NCI-H1417 treated with DMSO at 0.1 percent for 48 hours (cell line): ENCODE measurements at places on chromosomes 6 and 20.

GRCh38 chr6:52653151-52653550 lies 17.8 kb upstream of the TMEM14A start:
- no peak for DNase-seq

GRCh38 chr6:167211881-167212712 lies 54.3 kb upstream of the GPR31 start:
- DNase-seq, result no peak

- no peak for DNase-seq
These were observed 341.4 kb upstream of the IRAK1BP1 start for GRCh38 chr6:78525976-78526375.

GRCh38 chr20:60211618-60212463 lies 253.6 kb downstream of the CDH26 start:
- DNase-seq, result no peak

DNA sequence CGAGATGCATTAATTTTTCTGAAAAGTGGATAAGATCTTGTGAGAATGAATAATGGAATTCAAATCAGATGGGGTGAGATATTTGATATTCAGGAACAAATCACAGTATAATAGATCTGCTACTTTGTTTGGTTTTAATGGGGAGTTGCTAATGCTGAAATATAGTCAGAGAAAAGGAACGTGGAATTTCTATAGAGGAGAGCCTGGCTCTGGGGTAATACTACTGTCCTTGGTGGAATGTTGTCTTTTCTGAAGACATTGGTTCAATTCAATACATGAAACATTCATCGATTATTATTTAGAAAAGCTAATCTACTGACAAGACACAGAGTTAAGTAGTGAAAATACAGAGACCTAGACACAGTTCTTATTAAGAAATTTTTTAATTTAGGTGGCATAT lies 108.6 kb downstream of the ESR1 start:
- DNase-seq, result no peak

GRCh38 chr6:35190306-35190705 lies 23.4 kb upstream of the SCUBE3 start:
- DNase-seq, result no peak

- DNase-seq, result no peak
These were observed at the start of gene FGD2 for GRCh38 chr6:37005061-37005810. TSS of gene FGD2 (plus strand) at chr6:37005655. CDS start at chr6:37005818, 163 bp downstream.

DNA sequence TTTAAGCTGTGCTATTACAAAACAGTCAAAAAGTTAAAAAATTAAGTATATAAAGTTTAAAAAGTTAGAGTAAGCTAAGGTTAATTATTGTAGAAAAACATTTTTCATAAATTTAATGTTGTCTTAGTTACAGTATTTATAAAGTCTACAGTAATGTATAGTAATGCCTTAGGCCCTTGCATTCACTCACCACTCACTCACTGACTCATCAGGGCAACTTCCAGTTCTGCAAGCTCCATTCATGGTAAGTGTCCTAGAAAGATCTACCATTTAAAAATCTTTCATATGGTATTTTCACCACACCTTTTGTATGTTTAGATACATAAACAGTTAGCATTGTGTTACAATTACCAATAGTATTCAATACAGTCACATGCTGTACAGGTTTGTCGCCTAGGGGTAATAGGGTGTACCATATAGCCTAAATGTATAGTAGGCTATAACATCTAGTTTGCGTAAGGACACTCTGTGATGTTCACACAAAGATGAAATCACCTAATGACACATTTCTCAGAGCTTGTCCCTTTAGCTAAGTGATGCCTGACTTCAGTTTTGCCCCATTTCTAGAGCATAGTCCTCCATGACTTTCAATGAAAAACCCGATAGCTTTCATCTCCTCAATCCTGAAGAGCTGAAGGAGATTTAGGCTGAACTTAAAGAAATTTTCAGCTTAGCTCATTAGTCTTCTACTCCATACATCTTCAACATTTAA lies 14.9 kb upstream of the HLA-DRA start:
- DNase-seq, result no peak

GRCh38 chr6:136371959-136372358 lies 82.3 kb upstream of the BCLAF1 start:
- DNase-seq, result no peak

- no peak for DNase-seq
These were observed 4.3 kb upstream of the KIF25 start for GRCh38 chr6:167993169-167993568.

- no peak for DNase-seq
These were observed at the start of gene TRIM15 for GRCh38 chr6:30163090-30163917. TSS of gene TRIM15 (plus strand) at chr6:30163546. CDS start at chr6:30163685, 139 bp downstream.
